CD8-positive, alpha-beta memory T cell (primary cell): ENCODE measurements at places on chromosomes 4 and X. TPM values are rescaled to one million over a fixed set of nuclear protein-coding genes. Genes with fewer than 3 reads are reported as not detected.

DNA sequence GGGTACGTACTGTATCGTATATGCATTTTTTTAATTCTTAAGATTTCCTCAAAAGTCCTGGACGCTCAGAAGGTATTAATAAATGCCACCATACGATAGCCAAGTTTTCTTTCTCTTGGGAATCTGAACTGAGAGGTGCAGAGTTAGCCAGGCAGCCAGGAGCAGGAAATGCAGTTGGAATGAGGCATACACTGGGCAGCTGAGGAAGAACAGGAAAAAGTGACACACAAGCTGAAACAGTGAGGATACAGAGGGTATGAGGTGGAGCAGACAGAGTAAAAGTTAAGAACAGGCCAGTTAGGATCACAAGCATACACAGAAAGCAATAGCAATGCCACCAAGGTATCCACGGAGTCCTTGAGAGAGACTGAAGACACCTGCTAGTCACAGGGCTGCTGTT is 13.4 kb downstream of the UFSP2 start:
- peaks cover 6% of the 10 kb centered on the region for H3K36me3 ChIP-seq
- no peak overlapping the region for H3K4me3 ChIP-seq
- H3K27ac ChIP-seq: no peak overlapping the region
- no peaks in the 10 kb centered on the region for H3K4me1 ChIP-seq
- H3K27me3 ChIP-seq: no peaks in the 10 kb centered on the region

- H3K27me3 ChIP-seq: no peaks in the 10 kb centered on the region
- H3K36me3 ChIP-seq: no peaks in the 10 kb centered on the region
- no peaks in the 10 kb centered on the region for H3K4me1 ChIP-seq
Observed at GRCh38 chr4:81966676-81967075, 407.1 kb downstream of the HNRNPD start.

GRCh38 chr4:34720571-34720970 is 1523.7 kb downstream of the ARAP2 start:
- H3K27me3 ChIP-seq: no peaks in the 10 kb centered on the region
- no peaks in the 10 kb centered on the region for H3K4me1 ChIP-seq
- no peak overlapping the region for H3K27ac ChIP-seq
- no peaks in the 10 kb centered on the region for H3K36me3 ChIP-seq
- no peak for DNase-seq

- no peaks in the 10 kb centered on the region for H3K4me1 ChIP-seq
- H3K27ac ChIP-seq: no peak overlapping the region
- DNase-seq: no peak
Observed at GRCh38 chr4:72283357-72283756, 251.6 kb downstream of the NPFFR2 start.

- H3K27ac ChIP-seq: no peak overlapping the region
- H3K36me3 ChIP-seq: peaks cover 10% of the 10 kb centered on the region
- no peak for DNase-seq
Observed at GRCh38 chrX:40671126-40671525, 23.8 kb upstream of the CXorf38 start.

- no peak overlapping the region for H3K27ac ChIP-seq
- no peaks in the 10 kb centered on the region for H3K4me1 ChIP-seq
- H3K36me3 ChIP-seq: no peaks in the 10 kb centered on the region
- H3K4me3 ChIP-seq: no peak overlapping the region
Observed at GRCh38 chr4:113086172-113086695, 36.8 kb downstream of the ANK2 start.

DNA sequence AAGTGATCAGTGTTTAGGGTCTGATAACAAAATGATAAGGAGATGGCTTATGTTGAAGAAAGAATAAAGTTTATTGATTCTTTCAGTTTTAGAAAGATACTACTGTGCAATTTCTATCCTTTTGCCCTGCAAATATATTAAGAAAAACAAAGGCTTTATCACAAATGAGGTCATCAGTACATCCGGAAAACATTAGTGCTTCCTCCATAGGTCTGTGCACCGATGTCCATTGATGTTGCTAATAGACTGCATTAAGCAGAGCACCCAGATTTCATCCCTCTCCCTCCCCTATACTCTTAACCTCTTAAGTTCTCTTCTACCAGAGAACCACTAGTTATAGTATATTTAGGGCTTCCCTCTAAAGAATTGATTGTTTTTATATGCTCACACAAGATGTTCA is 53.7 kb upstream of the HHIP start:
- no peak for DNase-seq
- H3K4me3 ChIP-seq: no peak overlapping the region
- no peak overlapping the region for H3K27ac ChIP-seq
- H3K4me1 ChIP-seq: no peaks in the 10 kb centered on the region
- H3K27me3 ChIP-seq: no peaks in the 10 kb centered on the region

- H3K4me1 ChIP-seq: no peaks in the 10 kb centered on the region
- no peak overlapping the region for H3K27ac ChIP-seq
- no peaks in the 10 kb centered on the region for H3K36me3 ChIP-seq
- no peak overlapping the region for H3K4me3 ChIP-seq
- no peaks in the 10 kb centered on the region for H3K27me3 ChIP-seq
Observed at GRCh38 chr4:24224446-24224845, 334.6 kb upstream of the PPARGC1A start.

GRCh38 chr4:28558895-28559294 is 1698.3 kb downstream of the STIM2 start:
- H3K36me3 ChIP-seq: no peaks in the 10 kb centered on the region
- H3K4me1 ChIP-seq: no peaks in the 10 kb centered on the region
- DNase-seq: no peak
- H3K4me3 ChIP-seq: no peak overlapping the region

- no peak overlapping the region for H3K27ac ChIP-seq
- H3K4me3 ChIP-seq: peak overlapping the region; percentile 0
- H3K36me3 ChIP-seq: no peaks in the 10 kb centered on the region
- H3K4me1 ChIP-seq: peaks cover 96% of the 10 kb centered on the region
Observed at GRCh38 chr4:108107729-108108382, 60.9 kb downstream of the LEF1 start.

DNA sequence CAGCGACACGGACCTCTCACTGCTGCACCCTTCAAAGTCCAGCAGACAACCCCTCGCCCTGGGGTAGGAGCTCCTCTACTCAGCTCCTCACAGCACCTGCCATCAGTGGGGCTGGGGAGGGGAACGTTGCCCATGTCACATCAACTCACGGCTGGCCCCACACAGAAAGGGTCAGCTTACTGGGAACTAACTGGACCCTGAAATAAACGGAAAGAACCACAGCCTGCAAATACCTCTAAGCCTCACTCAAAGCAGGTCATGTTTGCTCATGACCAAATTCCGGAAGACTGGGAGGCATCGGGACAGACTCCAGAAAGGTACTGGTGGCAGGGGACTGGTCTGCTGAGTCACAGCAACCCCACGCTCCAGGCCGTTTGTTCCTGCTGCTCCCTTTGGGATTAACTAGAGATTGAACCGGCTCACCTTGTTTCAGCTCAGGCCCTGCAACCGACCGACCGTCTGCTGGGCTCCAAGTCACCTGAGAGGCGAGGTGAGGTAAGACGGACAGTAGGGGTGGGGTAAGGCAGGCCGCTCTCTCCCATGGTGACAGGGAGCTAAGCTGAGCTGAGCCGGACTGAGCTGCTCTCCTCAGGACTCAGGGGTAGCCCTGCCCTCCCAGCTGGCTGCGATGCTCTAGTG is 5.6 kb downstream of the G6PD start:
- no peak for DNase-seq
- peak overlapping the region; percentile 78 for H3K27ac ChIP-seq
- H3K4me1 ChIP-seq: peaks cover 38% of the 10 kb centered on the region
- H3K27me3 ChIP-seq: no peaks in the 10 kb centered on the region
- no peaks in the 10 kb centered on the region for H3K36me3 ChIP-seq

GRCh38 chr4:169565606-169566005 is 46.8 kb downstream of the NEK1 start:
- H3K4me3 ChIP-seq: no peak overlapping the region
- H3K4me1 ChIP-seq: no peaks in the 10 kb centered on the region
- no peak for DNase-seq
- no peaks in the 10 kb centered on the region for H3K36me3 ChIP-seq
- H3K27me3 ChIP-seq: no peaks in the 10 kb centered on the region
- H3K27ac ChIP-seq: no peak overlapping the region

DNA sequence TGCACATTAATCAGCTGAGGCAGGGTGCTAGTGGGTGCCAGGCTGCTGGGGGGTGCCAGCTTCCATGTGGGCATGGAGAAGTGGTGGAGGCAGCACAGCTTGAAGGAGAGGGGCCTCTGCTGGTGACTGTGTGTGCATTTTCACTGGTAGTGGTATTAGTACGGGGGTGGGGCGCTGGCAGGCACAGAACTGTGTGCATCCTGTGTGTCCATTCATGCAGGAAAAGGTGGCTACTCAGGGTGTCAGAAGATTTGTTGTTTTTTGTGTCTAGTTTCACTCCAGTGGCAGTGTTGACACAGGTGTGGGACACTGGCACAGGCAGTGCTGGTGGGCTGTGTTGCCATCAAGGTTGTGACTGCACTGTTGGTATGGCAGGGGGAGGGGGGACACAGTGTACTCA is 1303.6 kb downstream of the FAM133A start:
- H3K27ac ChIP-seq: no peak overlapping the region
- H3K4me1 ChIP-seq: no peaks in the 10 kb centered on the region
- DNase-seq: no peak
- H3K4me3 ChIP-seq: no peak overlapping the region
- no peaks in the 10 kb centered on the region for H3K36me3 ChIP-seq

DNA sequence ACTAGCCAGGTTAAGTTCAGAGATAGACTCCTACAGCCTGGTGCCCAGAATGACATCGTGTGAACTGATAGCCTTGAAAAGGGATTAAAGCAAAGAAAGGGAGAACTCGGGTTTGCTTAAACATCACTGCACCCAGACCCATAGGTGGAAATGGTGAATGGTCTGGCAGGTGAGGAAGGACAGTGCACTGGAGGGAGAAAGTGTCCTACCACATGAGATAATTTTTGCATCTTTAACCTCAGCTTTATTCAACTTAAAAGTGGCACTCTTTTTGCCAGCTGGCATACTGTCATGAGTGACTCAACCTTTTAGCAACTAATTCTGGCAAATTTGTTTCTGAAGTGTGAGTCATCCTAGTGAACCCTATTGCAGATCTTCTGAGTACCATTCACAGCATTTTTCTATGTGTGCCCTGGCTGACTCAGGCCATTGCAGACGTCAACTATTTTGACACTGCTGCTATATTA is 53.0 kb upstream of the DAPP1 start:
- H3K4me3 ChIP-seq: no peak overlapping the region
- no peaks in the 10 kb centered on the region for H3K4me1 ChIP-seq
- no peak overlapping the region for H3K27ac ChIP-seq
- H3K36me3 ChIP-seq: no peaks in the 10 kb centered on the region
- DNase-seq: no peak

Gene FAM47A
- not detected for polyA plus RNA-seq

Gene CLNK
- not detected for polyA plus RNA-seq

Gene ACSL1
- polyA plus RNA-seq: 7.5 TPM

Gene RHOXF2
- polyA plus RNA-seq: not detected
